ENCODE measurements at places on chromosomes 1 and 21. TPM values are rescaled to one million over a fixed set of nuclear protein-coding genes. Genes with fewer than 3 reads are reported as not detected.

GRCh38 chr1:94721240-94721639, 98.9 kb upstream of the SLC44A3 start:
- DNase-seq, result no peak

DNA sequence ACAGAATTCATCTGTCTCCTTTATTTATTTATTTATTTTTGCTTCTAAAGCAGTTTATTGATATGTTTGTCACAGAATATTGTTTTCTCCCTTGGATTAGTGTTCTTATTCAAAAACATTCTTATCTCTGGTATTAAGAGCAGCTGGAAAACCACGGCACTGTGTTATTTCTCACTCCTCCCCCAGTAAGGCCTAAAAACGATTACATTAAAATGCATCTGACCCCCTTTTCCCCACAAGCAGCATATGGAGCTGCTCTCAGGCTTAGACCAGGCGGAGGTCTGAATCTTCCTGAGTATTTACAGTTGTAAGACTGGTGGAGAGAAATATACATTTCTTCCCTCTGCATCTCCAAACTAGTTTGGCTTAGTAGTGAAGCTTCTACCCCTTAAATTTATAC, 86.8 kb downstream of the HLX start:
- DNase-seq, result no peak

The RIPPLY3 gene
- 6.2 TPM for total RNA-seq

DNA sequence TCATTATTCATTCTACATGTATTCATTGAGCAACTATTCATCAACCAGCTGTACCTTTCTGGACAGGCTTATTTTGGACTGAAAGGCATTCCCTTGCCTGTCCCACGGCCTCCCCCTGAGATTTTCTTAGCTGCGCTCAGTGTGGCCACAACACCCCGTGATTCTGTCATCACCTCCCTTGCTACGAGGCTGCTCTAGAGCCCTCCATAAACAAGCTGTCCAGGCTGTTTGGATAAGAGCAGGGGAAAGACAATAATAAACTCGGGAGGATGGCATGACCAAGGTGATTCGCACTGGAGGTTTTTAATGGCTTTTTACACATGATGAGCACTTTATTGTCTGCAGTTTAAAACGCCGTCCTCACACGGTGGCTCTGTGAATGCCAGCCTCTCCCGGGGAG, 139.7 kb downstream of the ROR1 start:
- no peak for DNase-seq

- peak; percentile 46 for DNase-seq
Measured at GRCh38 chr1:156662005-156662799, 15.0 kb downstream of the NES start.

The UMODL1 gene
- not detected for total RNA-seq

DNA sequence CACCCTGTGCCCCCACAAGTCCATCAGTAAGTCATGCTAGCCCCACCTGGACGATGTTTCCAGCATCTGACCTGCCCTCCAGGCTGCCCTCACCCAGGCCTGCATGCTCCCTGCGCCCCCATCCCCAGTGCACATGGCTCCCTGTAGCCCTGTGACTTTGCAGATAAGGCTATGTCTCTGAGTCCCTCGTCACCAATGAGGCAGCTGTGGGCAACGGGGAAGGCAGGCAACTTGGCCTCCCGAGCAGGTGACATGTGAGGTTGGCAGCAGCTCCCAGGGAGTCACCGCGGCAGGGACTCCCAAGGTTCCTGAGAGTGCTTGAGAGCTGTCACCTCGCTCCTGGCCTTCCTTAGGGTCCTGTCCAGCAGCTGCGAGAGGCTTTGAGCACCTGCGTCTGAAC, 32.4 kb upstream of the AGPAT3 start:
- no peak for DNase-seq

The PSMA5 gene
- 201 TPM for total RNA-seq

The SMPDL3B gene
- total RNA-seq, result 0.62 TPM

GRCh38 chr1:3564921-3565831, 46.1 kb downstream of the MEGF6 start:
- peak; percentile 51 for DNase-seq

DNA sequence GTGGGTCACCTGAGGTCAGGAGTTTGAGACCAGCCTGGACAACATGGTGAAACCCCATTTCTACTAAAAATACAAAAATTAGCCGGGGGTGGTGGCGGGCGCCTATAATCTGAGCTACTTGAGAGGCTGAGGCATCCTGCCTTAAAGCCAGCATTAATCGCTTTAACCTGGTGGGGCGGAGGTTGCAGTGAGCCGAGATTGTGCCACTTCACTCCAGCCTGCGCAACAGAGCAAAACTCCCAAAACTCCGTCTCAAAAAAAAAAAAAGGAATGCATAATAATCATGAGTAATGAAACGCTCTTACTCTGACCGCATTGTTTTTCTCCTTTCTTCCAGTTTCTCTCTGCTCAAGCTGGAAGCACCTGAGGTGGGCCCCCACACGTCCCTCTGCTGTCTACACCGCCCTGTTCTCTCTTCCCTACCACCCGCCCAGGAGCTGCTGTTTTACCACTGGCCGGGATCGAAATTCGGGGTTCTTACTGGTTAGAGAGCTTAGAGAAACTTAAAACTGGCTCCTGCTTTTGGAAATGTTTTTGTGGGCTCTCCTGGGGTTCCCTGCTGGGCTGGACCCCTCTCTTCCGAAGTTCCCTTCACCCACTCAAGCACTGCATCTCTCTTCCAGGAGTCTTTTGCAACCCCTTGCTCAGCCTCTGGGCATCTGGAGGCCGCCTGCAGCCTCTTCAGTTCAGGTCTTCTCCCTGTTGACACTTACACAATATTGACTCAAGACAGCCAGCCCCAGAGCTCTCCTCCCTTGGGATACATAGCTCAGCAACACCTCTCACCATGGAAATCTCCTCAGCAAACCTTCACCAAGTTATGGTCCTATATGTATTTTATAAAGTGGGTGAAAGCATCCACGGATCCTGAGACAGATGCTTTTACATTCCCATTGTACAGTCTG, 62.5 kb downstream of the FAM163A start:
- DNase-seq, result no peak

DNA sequence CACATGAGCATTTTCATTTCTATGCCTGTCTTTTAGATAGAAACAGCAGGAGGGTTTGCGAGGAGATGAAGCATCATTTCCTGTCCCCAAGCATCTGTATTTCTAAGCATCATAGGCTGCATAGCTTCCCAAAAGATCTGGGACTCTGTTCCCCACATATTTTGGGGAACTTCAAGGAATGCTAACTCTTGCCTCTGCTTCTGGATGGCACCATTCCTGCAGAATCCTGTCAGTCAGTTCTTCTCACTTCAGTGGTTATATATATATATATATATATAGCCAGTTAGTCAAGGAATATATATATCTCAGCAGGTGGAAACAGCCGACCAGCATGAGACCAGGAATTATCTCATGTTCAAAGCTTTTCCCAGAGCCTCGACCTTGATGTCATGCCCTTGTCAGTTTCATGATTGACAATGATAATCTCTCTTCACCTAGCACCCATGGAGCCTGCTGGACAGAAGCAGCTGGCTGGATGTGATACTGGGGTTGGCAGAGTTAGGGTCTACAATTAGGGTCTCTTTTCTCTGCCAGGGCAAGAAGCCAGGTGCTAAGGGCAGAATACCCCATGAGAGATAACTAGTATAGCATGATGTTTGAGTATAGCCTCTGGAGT, 2.4 kb downstream of the PFKFB2 start:
- DNase-seq, result no peak

- no peak for DNase-seq
Measured at GRCh38 chr1:226730071-226730470, 9.0 kb downstream of the ITPKB start.

The PLA2G2D gene
- not detected for total RNA-seq

DNA sequence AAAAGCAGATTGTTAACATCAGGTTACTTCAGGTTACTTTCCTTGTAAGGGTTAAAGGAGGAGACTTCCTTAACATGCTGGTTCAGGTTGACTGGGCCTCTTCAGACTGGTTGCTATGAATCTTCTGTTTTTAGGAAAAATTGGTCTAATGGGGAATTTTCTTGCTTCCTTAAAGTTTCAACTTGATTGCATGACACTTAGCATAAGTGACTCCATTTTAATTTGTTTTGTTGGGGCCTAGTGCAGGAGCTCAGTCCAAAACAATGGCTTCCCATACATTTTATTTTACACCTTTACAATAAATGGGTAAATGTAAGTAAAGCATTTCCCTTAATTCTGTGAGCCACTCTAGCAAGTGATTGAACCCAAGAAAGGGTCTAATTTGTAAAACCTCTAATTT, 53.8 kb downstream of the SLC16A1 start:
- DNase-seq, result no peak

- DNase-seq, result no peak
Measured at GRCh38 chr1:74470251-74470650, 42.2 kb downstream of the LRRC53 start.

DNA sequence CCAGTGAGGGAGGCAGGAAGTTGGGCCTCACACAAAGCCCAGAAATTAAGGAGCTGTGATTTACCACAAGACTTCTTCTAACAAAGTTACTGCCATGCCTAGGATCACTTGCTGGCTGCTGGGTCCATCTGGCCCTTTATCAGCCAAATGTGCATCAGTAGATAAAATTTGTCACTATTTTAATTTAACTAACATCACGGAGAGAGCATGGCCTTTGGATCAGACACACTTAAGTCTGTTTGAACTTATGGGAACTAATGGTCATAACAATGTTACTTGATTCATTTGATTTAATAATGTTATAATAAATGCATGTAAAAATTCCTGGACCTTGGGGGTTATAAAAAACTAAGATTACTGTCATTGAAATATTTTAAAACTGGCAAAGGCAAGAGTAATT, 67.2 kb upstream of the CCDC190 start:
- DNase-seq, result no peak

The S100A5 gene
- total RNA-seq, result not detected

- DNase-seq, result no peak
Measured at GRCh38 chr1:246734866-246735265, 10.7 kb downstream of the SCCPDH start.

The DHRS3 gene
- total RNA-seq, result 2.4 TPM

The GJA4 gene
- total RNA-seq, result not detected

The KIF2C gene
- total RNA-seq, result 127 TPM

The BSND gene
- total RNA-seq, result not detected

DNA sequence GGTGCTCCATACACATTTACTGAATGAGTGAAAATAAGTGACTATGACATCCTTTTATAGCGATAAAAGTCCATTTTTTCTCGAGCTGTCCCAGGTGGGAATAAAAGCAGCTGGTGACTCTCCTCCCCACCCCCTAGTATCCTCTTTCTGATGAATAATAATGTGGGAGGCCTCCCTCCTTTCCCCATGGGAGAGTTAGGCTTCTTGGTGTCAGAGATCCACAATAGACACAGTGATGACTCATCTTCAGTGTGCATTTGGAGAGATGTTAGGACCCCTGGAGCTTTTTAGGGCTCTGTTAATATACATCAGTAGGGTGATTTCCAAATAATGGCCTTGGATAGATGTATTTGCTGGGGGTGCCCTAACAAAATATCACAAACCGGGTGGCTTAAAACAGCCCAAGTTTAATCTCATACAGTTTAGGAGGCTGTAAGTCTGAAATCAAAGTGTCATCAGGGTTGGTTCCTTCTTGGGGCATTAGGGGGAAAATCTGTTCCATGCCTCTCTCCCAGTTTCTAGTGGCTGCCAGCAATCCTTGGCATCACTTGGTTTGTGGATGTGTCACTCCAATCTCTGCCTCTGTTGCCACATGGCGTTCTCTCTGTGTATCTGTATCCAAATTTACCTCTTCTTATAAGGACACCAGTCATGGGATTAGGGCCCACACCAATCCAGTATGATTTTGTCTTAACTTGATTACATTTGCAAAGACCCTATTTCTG, 4.4 kb upstream of the PHC2 start:
- DNase-seq, result peak; percentile 97

- DNase-seq, result no peak
Measured at GRCh38 chr1:170657275-170657853, 6.6 kb upstream of the PRRX1 start.
